ENCODE measurements at places on chromosomes 12 and 14.

DNA sequence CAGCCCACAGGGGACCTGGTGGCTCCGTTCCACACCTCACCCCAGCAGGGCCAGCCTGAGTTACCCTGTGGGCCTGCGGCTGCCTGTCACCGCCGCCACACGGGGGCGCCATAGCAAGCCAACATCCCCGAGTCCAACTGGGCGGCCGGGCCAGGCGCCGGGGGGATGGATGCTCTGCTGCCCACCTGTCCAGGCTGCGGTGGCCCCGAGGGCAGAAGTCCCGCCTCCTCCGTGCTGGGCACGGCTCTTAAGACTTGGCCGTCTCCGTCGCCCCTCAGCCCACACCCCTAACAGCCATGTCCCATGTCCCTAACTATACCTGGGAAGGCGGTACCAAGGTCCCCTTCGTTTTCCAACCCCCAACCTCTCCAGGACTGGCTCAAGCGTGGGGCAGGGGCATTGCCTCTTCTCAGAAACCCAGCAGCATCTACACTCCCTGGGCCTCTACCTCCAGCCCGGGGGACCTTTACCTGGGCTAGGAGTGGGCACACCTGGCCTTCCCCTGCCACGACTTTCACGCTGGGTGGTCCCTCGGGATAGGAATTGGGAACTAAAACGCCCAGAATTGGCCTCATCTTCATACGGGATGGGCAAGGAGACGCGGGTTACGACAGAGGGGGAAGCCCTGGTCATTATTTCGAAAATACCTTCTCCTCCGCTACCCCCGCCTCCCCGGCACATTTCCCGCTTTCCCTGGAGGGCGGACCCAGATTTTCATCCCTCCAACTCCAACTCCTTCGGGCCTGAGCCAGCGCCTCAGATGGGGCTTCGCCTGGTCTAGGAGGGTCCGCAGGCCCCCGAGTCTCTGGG lies 1.1 kb upstream of the CYP46A1 start:
- peak; percentile 81 for DNase-seq

GRCh38 chr12:120735181-120735580 lies 9.6 kb downstream of the ACADS start:
- DNase-seq, result no peak

GRCh38 chr12:132475304-132476037 lies 14.5 kb upstream of the FBRSL1 start:
- peak; percentile 44 for DNase-seq

DNA sequence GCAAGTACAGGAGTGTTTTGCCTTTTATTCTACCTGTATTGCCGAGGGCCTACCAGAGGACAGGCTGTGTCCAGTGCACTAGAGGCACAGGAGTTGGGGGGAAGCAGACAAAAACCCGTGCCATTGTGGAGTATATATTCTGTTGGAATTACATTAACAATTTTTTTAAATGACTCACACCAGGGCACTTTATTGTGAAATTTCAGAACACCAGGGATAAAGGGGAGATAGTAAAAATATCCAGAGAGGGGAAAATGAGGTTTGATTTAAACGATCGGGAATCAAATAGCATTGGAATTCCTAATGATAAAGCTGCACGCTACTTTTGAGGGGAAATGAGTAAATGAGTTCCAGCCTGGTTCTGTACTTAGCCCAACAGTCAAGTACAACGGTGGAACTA lies 123.2 kb downstream of the PELI2 start:
- no peak for DNase-seq

GRCh38 chr12:69502345-69503081 lies 32.3 kb downstream of the FRS2 start:
- no peak for DNase-seq

DNA sequence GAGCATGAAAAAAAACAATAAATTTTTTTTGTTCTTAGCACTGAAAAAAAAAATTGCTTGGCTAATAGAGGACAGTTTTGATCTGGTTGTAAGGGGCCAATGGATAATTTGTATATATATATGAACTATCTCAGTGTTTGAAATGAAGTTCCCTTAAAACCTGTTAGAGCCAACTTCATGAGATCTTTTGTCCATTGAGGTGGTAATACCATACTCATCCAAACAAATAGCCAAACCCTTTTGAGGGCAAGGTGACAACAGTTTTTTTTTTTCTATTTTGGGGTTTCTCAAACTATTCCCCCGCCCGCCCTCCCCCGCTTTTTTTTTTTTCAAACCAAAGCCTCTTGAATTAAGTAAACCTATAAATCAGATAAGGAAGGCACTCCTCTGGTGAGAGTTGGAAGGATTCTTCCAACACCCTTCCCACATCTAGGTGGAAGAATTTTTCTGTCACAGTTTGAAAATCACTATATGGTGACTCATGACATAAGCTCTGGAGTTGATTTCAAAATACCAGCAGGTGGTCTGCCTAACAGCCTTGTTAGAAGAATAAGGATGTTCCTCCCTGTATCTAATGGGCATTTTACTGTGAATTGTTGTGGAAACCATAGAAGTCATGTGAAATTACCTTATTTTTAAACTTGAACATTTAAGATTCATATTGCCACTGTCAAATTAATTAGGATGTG lies 10.2 kb downstream of the ARHGAP5 start:
- peak; percentile 32 for DNase-seq

- no peak for DNase-seq
These were observed 8.5 kb upstream of the CDC42BPB start for GRCh38 chr14:103065861-103066260.

GRCh38 chr14:71250791-71251190 lies 343.5 kb downstream of the PCNX1 start:
- DNase-seq, result no peak

DNA sequence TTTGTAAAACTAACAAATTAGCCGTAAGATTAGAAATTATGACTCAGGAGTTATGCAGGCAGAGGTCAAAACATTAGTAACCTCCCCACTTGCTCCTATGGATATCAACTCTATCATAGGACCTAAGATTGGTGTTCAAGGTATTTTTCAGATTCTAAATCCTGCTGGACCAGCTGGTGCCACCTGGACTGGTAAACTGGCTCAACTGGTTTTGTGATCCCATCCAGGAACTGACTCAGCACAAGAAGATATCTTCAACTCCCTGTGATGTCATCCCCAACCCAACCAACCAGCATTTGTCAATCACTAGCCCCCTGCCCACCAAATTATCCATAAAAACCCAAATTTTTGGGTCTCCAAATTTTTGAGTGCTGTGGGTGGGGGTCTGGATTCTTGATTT lies 98.1 kb upstream of the OR4E1 start:
- no peak for DNase-seq

- no peak for DNase-seq
These were observed 25.5 kb upstream of the BATF start for GRCh38 chr14:75496755-75497154.

GRCh38 chr14:75907756-75908359 lies 73.9 kb downstream of the TGFB3 start:
- DNase-seq, result no peak

GRCh38 chr12:83102499-83102898 lies 415.8 kb downstream of the TMTC2 start:
- DNase-seq, result no peak

DNA sequence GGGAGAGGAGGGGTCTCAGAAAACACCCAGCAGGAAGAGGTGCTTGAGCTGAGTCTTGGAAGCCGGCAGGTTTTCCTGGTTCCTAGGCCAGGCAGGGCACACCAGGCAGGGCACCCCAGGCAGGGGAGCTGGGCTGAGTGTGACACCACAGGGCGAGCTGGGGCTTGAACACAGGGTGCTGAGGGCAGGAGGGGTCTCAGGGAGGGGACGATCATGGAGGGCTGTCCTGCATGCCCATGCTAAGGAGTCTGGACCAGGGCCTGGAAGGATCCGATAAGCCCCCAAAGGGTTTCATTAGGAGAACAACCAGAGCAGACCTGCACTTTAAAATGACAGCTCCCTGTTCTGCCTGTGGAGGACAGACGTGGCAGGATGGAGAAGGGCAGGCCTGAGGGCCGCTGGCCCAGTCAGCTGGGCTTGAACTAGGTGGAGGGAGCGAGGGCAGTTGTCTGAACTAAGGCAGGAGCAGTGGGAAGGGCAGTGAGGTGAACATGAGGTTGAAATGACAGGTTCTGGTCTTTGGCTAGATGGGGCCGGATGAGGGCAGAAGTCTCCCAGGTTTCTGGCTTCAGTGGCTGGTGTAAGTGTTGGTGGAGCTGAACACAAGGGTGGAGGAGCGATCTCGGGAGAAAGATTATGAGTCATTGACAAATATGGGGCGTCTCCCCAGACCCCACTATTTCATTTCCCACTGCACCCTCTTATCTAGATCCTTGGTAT lies 171.0 kb upstream of the PZP start:
- DNase-seq, result no peak

- DNase-seq, result no peak
These were observed 7.2 kb downstream of the NAB2 start for GRCh38 chr12:57096099-57096572.

GRCh38 chr14:92122761-92123160 lies 992 bp downstream of the CPSF2 start:
- DNase-seq, result no peak

DNA sequence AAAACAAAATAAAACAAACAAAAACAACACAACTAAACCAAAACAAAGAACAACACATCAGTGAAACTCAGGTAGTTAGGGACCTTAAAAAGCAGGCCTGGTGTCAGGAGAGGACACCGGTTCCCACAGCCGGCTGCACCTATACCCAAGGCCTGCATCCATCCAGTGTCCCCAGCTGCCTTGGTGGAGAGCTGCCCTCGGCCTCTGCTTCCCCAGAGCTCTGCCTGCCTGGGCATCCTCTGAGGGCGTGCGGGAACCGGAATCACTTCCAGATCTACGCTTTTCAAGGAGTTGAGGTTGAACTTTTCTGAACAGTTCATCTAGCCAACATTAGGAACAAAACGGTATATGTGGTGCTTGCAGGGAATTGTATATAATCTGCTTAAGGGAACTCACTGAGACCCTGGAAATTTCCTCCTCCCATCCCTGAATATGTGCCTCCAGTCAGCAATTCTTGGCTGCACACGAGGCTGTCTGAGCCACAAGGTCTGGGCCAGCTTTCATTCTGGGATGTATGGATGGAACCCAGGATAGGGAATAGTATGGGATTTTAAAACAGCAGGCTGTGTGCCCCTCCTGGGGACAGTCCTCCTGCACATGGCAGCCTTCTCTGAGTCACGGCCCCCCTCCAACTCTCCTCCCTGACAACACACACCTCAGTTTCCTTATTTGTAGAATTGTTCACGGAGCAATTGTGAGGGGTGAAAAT lies 319.0 kb upstream of the RTL1 start:
- DNase-seq, result no peak

DNA sequence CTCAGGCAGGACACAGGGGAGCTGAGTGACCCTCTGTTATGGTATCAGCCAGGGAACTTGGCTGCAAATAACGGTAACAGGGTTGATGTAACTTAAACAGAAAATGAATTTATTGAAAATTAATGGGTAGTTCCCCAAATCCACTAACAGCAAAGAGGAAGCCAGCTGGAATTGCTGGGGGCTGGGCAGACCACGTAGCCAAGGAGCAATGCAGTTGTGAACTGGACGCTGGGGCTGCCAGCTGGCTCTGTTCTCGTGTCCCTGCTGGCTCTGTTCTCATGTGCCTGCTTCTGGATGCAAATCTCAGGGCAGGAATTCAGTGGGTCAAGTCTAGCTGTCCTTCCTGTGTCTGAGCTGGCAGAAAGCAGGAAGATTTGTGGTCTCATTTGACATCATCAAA lies 1383.3 kb upstream of the TMEM132C start:
- DNase-seq, result no peak

DNA sequence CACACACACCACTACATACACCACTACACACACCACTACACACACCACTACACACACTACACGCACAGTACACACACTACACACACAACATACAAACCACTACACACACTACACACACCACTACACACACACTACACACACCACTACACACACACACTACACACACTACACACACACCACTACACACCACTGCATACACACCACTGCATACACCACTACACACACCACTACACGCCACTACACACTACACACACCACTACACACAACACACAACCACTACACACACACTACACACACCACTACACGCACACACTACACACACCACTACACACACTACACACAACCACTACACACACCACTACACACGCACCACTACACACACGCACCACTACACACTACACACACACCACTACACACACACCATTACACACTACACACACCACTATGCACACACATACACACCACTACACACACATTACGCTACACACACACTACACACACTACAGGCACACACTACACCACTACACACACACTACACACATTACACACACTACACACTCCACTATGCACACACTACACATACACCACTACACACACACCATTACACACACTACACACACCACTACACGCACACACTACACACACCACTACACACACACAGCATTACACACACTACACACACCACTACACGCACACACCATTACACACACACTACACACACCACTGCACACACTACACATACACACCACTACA lies 12.5 kb downstream of the NOC4L start:
- no peak for DNase-seq

DNA sequence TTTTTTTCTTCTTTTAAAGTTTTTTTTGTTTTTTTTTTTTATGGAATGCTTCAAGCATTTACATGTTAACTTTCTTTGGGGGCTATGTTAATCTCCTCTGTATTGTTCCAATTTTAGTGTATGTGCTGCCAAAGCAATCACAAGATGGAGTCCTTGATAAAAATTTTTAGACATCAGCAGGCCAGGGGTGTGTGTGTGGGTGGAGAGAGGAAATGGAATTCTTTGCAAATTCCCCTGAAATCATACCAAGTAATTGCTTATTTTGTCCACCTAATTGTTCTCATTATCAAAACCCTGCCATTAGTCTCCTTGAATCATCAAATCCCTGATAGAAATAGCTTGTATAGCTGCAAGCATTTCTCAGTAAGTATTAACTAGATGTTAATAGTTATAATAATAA lies 21.7 kb downstream of the RNF212B start:
- DNase-seq, result no peak

DNA sequence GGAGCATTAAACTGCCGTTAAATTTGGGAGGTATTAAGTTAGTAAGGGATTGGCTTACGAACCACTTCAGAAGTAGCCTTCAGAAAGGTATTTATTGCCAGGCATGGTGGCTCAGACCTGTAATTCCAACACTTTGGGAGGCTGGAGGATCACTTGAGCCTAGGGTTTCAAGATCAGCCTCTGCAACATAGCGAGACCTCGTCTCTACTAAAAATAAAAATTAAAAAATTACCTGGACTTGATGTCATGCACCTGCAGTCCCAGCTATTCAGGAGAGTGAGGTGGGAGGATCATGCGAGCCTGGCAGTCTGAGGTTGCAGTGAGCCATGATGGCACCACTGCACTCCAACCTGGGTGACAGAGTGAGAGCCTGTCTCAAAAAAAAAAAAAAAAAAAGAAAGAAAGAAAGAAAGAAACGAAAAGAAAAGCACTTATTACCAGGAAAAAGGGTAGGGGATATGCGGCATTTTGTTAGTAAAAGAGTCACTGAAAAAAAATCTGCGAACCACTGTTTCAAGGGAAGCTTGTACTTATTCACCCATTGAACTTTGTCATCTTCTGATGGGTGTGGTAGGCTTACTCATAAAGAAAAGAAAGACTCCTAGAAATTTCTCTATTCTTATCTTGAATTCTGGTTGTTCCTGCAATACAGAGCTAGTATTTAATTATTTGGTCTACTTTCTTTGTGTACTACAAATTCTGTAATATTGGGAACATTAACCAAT lies 33.6 kb upstream of the PLEKHA5 start:
- DNase-seq, result no peak

Data from HEK293T (cell line).